ENCODE measurements at places on chromosomes 7 and 10.

DNA sequence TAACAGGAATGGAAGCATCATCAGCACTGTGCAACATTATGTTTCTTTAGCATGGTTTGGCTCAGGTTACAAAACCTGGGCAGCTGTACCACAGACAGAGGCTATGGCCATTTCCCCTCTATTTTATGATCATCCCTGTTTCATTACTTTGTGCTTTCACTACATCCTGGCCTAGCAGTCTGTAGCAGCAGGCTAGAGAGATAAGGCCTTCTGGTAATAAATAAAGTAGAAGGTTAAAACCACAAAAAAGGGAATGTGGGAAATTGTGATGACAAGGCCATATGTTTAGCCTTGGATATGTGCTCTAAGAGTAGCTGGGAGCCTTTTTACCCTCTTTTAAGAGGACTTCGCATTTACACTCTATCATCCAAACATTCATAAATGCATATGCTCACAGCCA is 266.2 kb upstream of the PHF14 start:
- no peak for DNase-seq

DNA sequence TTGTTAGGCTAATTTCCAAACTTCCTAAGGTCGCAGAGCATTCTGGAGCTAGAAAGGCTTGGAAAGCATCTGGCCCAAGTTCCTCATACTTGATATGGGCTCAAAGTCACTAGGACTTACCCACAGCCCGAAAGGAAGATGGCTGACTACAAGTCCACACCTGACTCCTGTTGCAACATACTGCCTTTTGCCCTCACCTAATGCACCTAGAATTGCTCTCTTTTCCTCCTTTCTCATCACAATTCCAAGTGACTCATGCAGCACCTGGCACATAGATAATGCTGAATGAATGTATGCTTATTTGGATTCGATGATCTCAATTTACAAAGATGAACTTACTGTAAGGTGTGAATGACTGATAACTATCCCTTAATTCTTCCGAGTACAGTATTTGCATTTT is 131.5 kb downstream of the SORBS1 start:
- DNase-seq, result no peak

DNA sequence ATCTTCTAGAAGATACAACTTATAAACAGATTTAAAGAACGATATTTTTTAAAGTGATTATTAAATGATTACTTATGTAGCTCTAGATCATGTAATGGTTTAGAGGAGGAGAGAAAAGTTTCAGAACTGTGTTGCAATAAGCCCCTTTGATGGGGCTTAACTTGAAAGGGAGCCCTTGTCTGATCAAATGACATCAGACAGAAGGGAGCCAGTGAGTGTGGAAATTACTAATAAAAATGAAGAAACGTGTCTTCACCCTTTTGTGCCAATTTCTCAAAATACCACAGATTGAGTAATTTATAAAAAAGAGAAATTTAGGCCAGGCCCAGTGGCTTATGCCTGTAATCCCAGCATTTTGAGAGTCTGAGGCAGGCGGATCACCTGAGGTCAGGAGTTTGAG is 318.2 kb downstream of the EXOC4 start:
- no peak for DNase-seq

DNA sequence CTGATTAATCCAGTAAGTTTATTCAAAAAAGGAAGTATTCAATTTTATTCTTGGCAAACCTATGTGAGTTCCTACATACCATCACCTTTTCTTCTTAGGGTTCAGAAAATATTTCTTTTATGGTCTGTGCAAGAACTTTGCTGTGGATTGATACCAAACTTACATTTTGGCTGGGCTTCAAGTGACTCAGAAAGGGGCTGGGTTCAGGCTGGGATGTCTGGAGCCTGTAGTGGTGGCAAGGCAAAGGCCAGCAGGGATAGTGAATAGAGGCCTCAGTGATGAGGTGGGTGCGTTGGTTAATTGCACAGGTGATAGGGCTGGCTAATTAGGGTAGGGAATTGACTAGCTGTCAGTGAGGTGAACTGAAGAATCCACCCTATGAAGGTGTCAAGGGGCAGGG is 40.2 kb upstream of the ATXN7L1 start:
- no peak for DNase-seq
